NCI-H2081 treated with DMSO at 0.1 percent for 48 hours (cell line): ENCODE measurements at places on chromosomes 1 and 21.
A peak's percentile ranks its signal among the peaks of the same experiment; 100 is the strongest.

GRCh38 chr1:89989799-89990198, 5.1 kb upstream of the ZNF326 start:
- no peak for DNase-seq

GRCh38 chr1:204319462-204319861, 40.3 kb downstream of the PLEKHA6 start:
- no peak for DNase-seq

- DNase-seq = no peak
Measured at GRCh38 chr1:43319288-43319687, 18.3 kb upstream of the MPL start.

DNA sequence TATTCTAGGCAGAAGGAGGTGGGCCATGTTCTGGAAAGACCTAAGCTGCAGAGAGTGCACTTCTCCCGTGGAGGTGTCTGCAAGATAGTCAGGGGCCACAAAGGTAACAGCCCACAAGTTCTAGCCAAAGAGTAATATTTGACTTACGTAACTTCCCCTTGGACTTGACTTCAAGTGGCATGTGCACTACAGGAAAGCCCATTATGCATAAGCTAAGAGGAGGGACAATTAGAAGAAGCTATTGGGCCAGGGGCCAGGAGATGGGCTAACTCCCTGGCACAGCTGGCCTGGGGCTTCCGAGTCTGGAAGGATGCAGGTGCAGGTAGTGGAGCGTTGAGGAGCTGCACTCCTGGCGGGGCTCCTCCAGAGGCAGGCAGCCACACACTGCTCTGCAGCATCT, 58.3 kb downstream of the ERG start:
- no peak for DNase-seq

GRCh38 chr1:229027622-229028182, 243.2 kb upstream of the RAB4A start:
- DNase-seq = no peak

DNA sequence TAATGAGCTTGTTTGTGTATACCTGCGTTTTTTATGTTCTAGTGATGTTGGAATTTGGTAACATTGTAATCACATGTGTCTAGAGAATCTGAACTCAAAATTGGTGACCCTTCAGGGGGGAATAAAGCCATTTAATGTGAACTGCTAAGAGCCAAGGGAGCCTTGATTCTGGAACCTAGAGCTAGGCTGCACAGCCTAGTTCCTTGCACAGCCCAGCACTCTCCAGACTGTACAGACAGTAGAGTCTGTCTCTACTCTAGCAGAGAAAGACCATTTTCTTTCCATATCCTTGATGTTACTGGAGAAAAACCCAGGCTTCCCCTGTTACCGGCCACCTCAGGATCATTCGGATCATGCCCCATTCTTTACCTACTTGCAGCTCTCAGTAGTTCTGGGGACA, 8.6 kb downstream of the ARV1 start:
- DNase-seq = no peak

DNA sequence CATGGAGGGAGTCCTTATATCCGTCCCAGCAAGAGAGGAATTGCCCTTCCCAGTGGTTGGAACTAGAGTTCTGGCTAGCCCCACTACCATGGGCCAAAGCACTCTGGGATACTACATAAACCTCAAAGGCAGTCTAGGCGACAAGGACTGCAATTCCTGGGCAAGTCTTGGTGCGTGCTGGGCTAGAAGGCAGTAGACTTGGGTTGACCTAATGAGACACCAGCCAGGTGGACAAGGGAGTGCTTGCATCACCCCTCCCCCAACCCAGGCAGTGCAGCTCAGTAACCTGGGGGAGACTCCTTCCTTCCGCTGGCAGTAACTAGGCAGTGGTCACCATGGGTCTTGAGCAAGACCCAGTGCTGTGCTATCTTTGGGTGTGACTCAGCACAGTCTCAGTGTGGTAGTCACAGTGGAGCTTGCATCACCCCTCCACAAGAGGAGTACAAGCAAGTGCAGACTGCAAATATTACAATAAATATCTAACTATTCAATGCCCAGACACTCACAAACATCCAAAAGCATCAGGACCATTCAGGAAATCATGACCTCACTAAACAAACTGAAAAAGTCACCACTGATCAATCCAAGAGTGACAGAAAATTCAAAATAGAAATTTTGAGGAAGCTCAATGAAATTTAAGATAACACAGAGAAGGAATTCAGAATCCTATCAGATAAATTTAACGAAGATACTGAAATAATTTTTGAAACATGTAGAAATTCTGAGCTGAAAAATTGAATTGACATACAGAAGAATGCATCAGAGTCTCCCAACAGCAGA, 84.7 kb upstream of the LYPLAL1 start:
- no peak for DNase-seq

DNA sequence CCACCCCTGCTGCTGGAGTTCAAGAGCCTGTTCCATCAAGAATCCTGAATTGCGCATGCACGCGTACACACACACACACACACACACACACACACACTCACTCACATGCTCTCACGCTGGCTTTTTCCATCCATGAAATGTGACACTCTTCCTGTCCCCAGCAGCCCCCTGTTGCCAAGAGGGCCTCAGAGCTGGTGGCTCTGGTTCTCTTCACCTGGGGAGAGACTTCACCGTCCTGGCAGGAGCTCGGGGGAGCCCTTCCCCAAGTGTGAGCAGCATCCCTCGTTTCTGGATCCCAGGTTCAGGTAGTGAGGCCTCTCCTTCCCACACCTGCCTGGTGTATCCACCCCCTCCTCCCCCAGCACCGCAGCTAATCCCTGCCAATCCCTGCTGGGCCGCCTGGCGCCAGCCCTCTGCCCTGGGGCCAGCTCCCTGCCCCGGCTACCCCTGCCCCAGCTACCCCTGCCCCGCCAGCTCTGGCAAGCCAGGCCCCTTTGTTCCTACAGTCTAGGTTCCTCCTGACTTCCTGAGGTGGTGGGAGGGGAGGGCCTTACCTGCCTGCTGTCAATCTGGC, 9.9 kb downstream of the PLOD1 start:
- DNase-seq = peak; percentile 64

DNA sequence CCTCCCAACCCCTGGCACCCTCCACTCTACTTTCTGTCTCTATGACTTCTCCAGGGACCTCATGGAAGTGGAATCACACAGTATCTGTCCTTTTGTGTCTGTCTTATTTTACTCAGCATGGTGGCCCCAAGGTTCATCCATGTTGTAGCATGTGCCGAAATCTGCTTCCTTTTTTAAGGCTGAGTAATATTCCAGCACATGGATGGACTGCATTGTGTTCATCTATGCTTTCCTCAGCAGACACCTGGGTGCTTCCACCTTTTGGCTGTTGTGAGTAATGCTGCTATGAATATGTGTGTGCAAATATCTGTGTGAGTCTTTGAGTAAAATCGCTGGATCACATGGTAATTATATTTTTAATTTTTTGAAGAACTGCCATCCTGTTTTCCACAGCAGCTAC, 1.6 kb upstream of the PFKL start:
- no peak for DNase-seq

GRCh38 chr1:242428399-242429190, 95.9 kb downstream of the PLD5 start:
- peak; percentile 85 for DNase-seq

DNA sequence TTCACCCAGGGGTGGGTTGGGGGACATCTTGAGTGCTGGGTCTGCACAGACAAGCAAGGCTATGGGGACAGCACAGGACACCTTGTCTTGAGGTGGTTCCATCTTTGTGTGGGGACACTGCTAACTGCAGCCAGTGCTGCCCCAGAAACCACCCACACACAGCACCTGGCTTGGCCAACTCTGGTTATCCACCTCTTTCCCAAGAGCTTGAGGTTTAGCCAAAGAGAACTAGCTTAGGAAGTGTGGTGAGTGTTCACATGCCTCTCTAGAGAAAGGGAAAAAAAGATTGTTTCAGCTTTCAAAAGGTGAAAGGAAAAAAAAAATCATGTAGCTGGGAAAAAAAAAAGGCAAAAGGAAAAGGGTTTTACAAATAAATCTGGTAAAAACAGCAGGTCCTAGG, 32.4 kb downstream of the BCAR3 start:
- DNase-seq = no peak

GRCh38 chr1:160717306-160717705, 5.7 kb upstream of the CD48 start:
- no peak for DNase-seq

GRCh38 chr1:30902593-30903290, 5.8 kb downstream of the SDC3 start:
- no peak for DNase-seq

- DNase-seq = no peak
Measured at GRCh38 chr1:175168782-175169181, 23.8 kb downstream of the KIAA0040 start.

- DNase-seq = no peak
Measured at GRCh38 chr21:39675590-39675989, 62.9 kb downstream of the B3GALT5 start.

DNA sequence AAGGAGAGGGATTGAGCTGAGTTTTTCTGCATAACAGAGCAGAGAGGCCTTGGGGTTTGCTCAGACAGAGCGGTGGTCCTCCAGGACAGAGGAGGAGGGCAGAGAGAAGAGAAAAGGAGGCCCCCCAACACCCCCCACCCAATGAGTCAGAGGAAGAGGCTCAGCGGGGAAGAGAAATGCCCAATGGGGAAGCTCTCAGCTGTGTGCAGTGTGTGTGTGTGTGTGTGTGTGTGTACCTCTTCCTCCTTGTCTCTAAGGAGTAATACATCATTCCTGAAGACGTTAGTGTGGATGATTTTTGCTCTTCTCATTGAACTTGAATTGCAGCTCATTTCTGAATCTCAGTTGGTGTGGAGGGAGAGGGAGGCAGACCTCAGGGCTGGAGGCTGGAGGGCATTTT, 8.7 kb downstream of the TMPRSS3 start:
- no peak for DNase-seq

DNA sequence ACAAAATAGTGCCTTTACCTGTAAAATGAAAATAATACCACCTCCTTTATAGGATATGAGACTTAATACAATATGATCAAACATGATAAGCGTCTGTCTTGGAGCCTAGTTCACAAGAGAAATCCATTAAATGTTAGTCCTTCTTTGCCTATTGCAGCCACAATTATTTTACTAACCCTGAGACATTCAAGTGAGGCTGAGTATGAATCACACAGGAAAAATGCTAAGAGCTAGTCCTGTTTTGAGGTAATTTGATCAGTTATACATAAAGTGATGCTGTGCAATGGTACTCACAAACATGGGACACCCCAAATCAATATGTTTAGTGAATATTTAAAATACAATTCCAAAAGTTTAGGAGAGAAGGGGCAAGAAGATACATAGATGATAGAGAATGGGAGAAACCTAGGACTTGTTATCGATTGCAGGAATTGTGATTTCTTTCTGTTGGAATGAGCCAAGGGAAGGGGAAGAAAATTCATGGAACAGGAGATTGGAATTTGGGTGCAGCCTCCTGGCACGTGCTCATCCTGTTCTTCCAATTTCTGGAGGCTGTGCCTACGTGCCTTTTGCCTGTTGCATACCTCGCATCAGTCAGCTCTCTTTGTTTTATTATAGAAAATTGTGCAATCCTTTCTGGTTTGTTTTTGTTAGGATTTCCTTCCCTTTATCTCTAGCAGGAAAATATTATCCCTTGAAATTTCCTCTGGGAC, 39.9 kb upstream of the BACH1 start:
- no peak for DNase-seq

- no peak for DNase-seq
Measured at GRCh38 chr1:6098303-6099215, 52.9 kb downstream of the KCNAB2 start.
